Sigmoid colon (tissue), 7 donors: ENCODE measurements at places on chromosomes 2 and 18.
A peak's percentile ranks its signal among the peaks of the same experiment; 100 is the strongest.

DNA sequence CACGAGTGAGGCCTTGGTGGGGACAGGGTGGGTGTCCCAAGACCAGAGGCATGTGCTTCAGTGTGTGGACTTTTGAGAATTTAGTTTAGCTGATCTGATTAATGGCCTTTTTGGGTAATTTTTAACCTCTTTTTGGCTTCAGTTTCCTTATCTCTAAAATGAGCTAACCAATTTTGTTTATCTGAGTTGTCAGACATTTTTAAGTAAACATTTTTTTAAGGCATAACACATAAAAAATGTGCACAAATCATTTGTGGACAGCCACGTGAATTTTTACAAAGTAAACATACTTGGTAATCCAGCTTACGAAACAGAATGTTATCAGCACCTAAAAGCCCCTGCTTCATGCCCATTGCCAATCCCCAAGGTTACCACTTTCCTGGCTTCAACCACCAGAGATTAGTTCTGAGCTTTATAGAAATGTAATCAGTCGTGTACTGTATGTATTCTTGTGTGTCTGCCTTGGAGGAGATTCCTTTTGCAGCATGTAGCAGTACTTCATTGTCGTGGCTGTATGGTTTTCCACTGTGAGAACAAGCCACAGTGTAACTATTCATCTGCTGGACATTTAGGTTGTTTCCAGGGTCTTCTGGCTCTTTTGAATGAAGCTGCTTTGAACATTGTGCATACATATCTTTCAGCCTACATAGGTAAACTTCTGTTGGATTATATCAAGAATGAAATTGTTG lies 8.4 kb upstream of the INO80C start:
- no peak for DNase-seq

GRCh38 chr2:235501673-235502031 lies 7.8 kb downstream of the AGAP1 start:
- DNase-seq, result no peak

- DNase-seq, result no peak
These were observed 32.5 kb downstream of the RNF152 start for GRCh38 chr18:61860302-61860701.

DNA sequence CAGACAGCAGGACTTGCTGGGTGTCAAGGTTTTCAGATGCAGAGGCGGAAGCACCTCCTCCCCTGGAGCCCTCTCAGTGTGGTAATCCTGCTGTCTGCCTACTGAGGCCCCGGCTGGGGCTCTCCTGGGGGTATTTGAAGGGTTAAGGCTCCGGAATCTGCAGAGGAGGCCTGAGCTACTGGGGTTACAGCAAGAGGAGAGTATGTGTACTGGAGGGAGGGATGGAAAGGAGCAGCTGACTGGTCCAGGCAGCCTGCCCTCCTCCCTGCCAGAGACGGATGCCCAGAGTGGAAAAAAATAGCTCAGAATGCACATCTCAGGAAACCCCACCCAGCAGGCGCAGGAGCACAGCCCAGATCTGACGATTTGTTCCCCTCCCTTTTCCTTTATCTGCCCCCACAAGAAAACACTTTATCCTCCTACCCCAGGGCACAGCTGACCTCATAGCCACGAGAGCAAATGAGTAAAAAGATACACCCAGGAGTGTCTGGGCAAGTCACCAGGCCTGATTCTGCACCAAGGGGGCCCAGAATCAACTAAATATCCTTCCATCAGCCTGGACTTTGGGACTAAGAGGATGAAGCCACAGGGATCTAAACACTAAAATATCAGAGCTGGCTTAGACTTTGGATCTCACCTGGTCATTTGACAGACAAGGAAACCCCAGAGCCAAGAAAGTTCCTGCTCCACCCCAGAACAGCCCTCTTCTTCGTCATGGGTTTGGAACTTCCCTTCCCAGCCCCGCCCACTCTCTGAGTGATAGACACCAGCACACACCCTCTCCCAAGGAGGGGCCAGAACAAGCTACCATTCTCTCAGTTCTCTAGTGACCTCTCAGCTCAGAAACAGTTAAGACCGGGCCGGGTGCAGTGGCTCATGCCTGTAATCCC lies 5.5 kb downstream of the TMBIM1 start:
- DNase-seq, result peak; percentile 97

DNA sequence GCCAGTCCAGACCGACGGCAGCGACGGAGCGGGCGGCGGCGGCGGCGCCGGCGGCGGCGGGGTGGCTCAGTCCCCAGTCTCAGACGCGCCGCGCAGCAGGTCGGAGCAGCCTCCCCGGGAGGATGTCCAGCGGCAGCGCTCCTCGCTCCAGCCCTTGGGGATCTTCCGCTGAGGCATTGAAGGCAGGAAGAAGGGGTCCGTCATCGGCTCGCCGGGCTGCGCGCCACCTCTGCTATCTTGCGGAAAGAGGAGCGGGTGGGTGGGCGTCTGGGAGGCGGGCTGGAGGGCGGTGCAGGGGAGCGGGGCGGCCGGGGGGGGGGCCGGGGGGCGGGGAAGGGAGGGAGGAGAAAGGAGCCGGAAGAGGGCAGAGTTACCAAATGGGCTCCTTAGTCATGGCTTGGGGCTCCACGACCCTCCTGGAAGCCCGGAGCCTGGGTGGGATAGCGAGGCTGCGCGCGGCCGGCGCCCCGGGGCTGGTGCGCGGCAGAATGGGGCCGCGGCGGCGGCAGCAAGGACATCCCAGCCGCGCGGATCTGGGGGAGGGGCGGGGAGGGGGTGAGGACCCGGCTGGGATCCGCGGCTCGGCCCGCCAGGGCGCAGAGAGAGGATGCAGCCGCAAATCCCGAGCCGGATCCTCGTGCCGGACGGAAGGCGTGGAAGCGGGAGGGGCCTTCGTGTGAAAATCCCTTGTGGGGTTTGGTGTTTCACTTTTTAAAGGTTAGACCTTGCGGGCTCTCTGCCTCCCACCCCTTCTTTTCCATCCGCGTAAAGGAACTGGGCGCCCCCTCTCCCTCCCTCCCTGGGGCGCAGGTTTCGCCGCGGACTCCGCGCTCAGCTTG lies at the start of gene NETO1:
TSS of gene NETO1 (minus strand) at position 242 of the 839 bp plus-strand sequence. CDS start 696 bp downstream, outside the sequence.
- no peak for DNase-seq

DNA sequence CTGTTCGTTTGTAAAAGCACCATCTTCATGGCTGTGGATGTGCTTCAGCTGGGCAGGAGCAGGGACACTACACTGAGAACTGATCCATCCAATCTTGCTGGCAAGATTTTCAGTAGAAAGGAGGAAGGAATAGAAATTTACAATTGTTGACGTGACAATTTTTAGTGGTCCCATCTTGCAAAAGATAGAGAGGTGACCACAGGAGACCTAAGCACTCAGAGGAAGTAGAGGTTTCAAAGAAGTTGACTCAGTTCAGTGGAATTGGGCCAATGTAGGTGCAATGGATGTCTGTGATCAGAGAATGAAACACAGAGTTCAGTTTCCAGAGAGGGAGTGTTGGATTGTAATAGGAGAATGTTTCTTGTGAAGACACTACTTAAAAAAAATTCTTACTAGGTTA lies 1.4 kb downstream of the UGT1A5 start:
- DNase-seq, result no peak

GRCh38 chr2:209424781-209425470 lies 1.1 kb downstream of the MAP2 start:
- DNase-seq, result no peak

DNA sequence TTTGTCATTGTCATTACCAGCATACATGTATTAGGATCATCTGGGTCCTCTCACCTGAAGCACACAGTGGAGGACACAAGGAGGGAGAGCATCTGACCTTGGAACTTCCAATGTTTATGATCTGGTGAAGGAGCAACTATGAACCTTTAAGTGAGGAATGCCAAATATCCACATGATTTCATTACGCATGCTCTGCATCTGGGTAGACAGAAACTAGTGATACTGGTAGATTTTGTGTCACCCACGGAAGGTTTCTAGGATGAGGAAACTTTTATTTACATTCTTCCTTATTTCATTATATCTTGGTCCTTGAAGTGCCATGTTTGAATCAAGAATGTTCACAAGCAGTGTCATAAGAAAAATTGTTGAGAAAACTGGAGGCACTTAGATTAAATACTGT lies 32.1 kb downstream of the SPC25 start:
- no peak for DNase-seq

GRCh38 chr18:12113999-12114646 lies 20.5 kb downstream of the ANKRD62 start:
- no peak for DNase-seq

GRCh38 chr2:10009271-10009810 lies 34.0 kb upstream of the KLF11 start:
- peak; percentile 75 for DNase-seq

DNA sequence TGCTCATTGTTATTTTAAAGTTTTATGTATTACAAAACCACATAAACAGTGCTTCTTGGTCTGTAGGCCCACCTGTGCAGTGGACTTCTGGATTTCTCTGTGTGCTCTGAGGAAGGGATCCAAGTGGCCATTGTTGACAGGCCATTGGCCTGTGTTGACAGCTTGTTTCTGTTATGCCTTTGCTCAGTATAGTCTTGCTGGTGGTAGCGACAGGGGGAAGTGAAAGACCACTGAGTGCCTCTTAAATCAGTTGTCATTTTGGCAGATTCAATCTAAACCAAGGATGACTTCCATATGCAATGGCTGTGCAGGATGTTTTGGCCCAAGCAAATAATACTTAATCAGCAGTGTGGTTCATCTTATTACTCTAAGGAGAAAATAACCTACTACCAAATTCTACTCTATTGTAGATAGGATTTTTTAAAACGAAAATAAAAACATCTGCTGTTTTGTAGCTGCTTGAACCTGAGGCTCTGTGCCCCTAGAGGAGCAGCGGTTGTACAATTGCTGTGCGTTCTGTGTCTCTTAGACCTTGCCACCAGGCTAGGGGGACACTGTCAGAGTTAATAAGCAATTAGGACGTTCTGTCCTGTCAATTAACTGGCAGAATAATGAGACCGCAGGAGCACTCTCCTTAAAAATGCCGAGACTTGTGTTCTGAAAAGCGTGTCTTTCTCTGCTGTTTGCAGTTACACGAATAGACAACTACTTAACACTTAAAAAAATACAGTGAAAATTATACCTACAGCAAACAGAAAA lies 108.2 kb downstream of the RHBDD1 start:
- DNase-seq, result no peak

GRCh38 chr2:187056416-187057334 lies 207.7 kb upstream of the ZSWIM2 start:
- no peak for DNase-seq

- no peak for DNase-seq
These were observed 99.1 kb upstream of the HDAC4 start for GRCh38 chr2:239499726-239500573.
